Uterus (tissue), 4 donors: ENCODE measurements at places on chromosomes 12 and 14. TPM values are rescaled to one million over a fixed set of nuclear protein-coding genes. Genes with fewer than 3 reads are reported as not detected.

Gene PRKAG1
- 42.0 TPM for total RNA-seq

Gene KSR2
- total RNA-seq, result not detected

Gene LRRC10
- not detected for total RNA-seq

DNA sequence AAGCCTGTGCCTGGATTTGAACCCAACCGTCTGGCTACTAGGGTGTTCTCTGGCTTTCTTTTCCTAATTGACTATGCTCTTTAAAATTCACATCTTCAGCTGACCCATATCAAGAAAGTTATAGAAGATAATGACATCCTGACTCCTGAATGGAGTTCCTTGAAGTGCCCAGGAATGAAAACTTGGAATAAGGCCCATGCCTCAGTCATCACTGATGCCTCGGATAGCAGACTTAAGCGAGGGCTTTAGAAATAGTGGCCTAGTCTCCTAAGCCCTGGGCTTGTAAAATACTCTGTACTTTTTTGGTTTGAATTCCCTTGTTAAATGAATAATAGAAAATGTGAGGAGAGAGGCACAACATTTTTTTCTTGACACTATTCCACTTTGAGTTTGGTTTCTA, 39.0 kb downstream of the CHST11 start:
- no peaks in the 10 kb centered on the region for H3K27me3 ChIP-seq
- H3K27ac ChIP-seq, result peak overlapping the region; percentile 58
- no peak overlapping the region for H3K4me3 ChIP-seq
- DNase-seq, result no peak

- no peak for DNase-seq
- no peak overlapping the region for H3K27ac ChIP-seq
- H3K36me3 ChIP-seq, result no peaks in the 10 kb centered on the region
- no peaks in the 10 kb centered on the region for H3K27me3 ChIP-seq
- no peaks in the 10 kb centered on the region for H3K4me1 ChIP-seq
Measured at GRCh38 chr14:104373855-104374717, 205.5 kb upstream of the C14orf180 start.

GRCh38 chr12:93614917-93615596, 42.6 kb downstream of the SOCS2 start:
- no peak for DNase-seq
- H3K4me1 ChIP-seq, result no peaks in the 10 kb centered on the region
- no peak overlapping the region for H3K4me3 ChIP-seq
- no peak overlapping the region for H3K27ac ChIP-seq
- no peaks in the 10 kb centered on the region for H3K36me3 ChIP-seq

Gene SYT10
- not detected for total RNA-seq

GRCh38 chr14:70886421-70887206, 20.6 kb upstream of the PCNX1 start:
- no peaks in the 10 kb centered on the region for H3K4me1 ChIP-seq
- H3K27me3 ChIP-seq, result no peaks in the 10 kb centered on the region
- no peak for DNase-seq
- H3K4me3 ChIP-seq, result no peak overlapping the region
- no peak overlapping the region for H3K27ac ChIP-seq

DNA sequence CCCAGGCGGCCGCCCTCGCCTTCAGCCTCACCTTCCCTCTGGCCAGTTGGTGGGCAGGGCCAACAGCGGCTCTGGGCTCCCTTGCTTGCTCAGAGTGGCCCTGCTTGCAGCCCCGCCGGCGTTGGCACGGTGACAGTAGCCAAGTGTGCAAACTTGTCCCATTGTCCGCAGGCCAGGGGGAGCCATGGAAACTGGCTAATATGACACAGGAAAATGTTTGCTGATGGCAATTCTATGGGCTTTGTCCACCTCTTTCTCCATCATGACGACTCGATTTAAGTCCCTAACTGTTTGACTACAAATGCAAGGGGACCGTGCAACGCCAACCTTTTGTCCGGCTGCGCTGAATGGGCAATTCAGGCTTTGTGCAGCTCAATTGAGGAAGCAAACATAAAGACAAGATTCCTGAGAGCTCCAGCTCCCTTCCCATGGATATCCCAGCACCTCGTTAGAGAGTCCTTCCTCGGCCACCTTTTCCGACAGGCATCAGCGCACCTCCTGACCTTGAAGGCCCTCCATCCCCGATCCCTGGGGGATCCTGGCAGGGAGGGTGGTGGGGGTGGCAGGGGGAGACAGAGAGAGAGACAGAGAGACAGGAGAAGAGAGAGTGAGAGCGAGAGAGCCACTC, 785 bp upstream of the FAM181A start:
- DNase-seq, result no peak
- H3K27ac ChIP-seq, result no peak overlapping the region
- H3K4me1 ChIP-seq, result no peaks in the 10 kb centered on the region
- no peaks in the 10 kb centered on the region for H3K27me3 ChIP-seq
- H3K4me3 ChIP-seq, result no peak overlapping the region

DNA sequence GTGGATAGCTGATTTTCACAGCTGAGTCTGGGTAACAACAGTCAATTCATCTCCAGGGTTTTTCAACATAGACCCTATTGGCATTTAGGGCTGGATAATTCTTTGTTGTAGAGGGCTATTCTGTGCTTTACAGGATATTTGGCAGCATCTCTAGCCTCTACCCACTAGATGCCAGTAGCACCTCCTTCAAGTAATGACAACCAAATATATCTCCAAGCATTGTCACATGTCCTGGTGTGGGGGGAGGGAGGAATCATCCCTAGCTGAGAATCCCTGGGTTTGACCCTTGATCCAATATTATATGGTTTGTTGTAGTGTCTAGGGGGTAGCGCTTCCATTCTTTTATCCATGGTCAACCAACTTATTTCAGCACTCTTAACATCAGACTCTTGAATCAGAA, 157.2 kb downstream of the ANO4 start:
- H3K27ac ChIP-seq, result no peak overlapping the region
- no peaks in the 10 kb centered on the region for H3K4me1 ChIP-seq
- no peaks in the 10 kb centered on the region for H3K27me3 ChIP-seq

DNA sequence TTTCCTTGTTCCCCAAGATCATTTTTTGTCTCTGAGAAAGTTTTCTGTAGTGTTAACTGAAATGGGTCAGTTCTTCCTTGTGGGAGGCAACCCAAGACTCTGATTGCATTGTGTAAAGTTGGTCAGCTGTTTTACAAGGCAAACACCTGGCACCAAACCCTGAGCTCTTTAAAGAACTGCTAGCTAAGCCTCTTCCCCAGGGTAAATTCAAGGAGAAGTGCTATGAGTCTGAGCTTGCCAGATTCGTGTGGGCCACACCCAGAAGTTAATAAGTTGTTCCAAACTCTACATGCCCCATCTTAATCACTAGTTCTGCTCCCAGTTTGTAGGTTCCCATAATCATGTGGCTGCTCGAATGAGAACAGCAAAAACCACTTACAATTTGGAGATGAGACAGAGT, 214.5 kb downstream of the BTG1 start:
- H3K4me1 ChIP-seq, result no peaks in the 10 kb centered on the region
- H3K36me3 ChIP-seq, result no peaks in the 10 kb centered on the region
- peak overlapping the region; percentile 59 for H3K27ac ChIP-seq

- no peaks in the 10 kb centered on the region for H3K4me1 ChIP-seq
- no peak for DNase-seq
- no peak overlapping the region for H3K27ac ChIP-seq
- H3K27me3 ChIP-seq, result no peaks in the 10 kb centered on the region
- no peak overlapping the region for H3K4me3 ChIP-seq
Measured at GRCh38 chr12:49470986-49471385, 67.8 kb upstream of the KCNH3 start.

DNA sequence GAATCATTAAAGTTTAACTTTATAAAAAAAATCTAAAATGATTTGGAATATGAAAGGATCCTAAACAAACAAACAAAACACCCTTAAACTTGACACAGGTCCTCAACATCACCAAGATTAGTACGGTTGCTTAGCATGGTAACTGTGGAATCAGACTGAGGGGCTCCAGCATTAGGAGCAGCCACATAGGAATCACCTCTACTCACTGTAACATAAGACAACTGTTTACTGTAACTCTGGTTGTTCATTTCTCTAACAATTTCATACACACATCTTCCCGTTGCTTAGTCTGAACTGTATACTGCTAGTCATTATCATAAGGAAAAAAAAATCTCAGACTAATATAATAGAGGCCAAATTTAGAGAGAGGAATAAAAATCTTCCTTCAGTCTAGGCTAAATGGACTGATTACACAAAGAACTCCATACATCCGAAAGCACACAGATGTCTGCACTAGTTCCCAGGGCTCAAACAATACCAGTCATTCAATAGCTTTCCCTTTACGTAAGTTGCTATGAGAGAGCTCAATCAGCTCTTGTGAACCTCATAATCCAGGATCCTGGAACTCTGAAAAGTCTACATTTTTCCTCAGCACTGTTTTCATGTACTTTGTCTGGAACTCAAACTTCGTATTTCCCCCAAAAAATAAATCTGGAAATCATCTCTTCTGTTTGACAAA, 26.0 kb downstream of the LRP6 start:
- H3K4me3 ChIP-seq, result no peak overlapping the region
- no peak overlapping the region for H3K27ac ChIP-seq
- no peaks in the 10 kb centered on the region for H3K4me1 ChIP-seq

- no peak for DNase-seq
- H3K27ac ChIP-seq, result no peak overlapping the region
- peaks cover 11% of the 10 kb centered on the region for H3K27me3 ChIP-seq
- H3K4me1 ChIP-seq, result no peaks in the 10 kb centered on the region
Measured at GRCh38 chr12:52119398-52120254, 40.1 kb downstream of the SMIM41 start.

- peak overlapping the region; percentile 51 for H3K27ac ChIP-seq
- no peaks in the 10 kb centered on the region for H3K4me1 ChIP-seq
- DNase-seq, result peak; percentile 67
- H3K27me3 ChIP-seq, result no peaks in the 10 kb centered on the region
- H3K36me3 ChIP-seq, result no peaks in the 10 kb centered on the region
- H3K4me3 ChIP-seq, result no peak overlapping the region
Measured at GRCh38 chr14:74917646-74918081, 5.4 kb downstream of the RPS6KL1 start.

Gene TRIM9
- total RNA-seq, result 2.8 TPM
